ENCODE measurements at places on chromosomes 1 and 21. TPM values are rescaled to one million over a fixed set of nuclear protein-coding genes. Genes with fewer than 3 reads are reported as not detected.

The ERICH3 gene
- not detected for total RNA-seq

The ACP6 gene
- 4.6 TPM for total RNA-seq

The RHD gene
- total RNA-seq = not detected

The SFN gene
- 0.78 TPM for total RNA-seq

The STPG1 gene
- 12.2 TPM for total RNA-seq

The PPIAL4G gene
- total RNA-seq = under 0.01 TPM

The LCE2C gene
- total RNA-seq = not detected

The KIF17 gene
- total RNA-seq = 0.43 TPM

The SRRM1 gene
- 63.6 TPM for total RNA-seq
